ENCODE measurements at places on chromosomes 12 and 14.
A peak's percentile ranks its signal among the peaks of the same experiment; 100 is the strongest.

DNA sequence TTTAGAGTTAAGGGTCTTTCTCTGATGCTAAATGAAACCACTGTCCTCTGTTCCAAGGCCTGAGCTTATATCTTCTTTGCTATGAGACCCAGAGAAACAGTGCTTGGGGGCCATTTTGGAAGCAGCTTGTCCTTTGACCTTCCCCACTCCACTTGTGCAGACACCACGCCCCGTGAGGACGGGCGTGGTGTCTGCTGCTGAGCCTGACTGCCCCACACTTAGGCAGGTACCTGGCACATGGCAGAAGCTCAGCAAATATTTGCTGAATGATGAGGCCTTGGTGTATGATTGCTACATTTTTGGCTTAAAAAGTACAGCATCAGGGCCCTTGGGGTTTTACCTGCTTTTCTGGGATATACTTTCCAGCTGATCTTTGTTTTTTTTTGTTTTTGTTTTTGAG is 69.9 kb downstream of the RASSF3 start:
- no peak for DNase-seq

DNA sequence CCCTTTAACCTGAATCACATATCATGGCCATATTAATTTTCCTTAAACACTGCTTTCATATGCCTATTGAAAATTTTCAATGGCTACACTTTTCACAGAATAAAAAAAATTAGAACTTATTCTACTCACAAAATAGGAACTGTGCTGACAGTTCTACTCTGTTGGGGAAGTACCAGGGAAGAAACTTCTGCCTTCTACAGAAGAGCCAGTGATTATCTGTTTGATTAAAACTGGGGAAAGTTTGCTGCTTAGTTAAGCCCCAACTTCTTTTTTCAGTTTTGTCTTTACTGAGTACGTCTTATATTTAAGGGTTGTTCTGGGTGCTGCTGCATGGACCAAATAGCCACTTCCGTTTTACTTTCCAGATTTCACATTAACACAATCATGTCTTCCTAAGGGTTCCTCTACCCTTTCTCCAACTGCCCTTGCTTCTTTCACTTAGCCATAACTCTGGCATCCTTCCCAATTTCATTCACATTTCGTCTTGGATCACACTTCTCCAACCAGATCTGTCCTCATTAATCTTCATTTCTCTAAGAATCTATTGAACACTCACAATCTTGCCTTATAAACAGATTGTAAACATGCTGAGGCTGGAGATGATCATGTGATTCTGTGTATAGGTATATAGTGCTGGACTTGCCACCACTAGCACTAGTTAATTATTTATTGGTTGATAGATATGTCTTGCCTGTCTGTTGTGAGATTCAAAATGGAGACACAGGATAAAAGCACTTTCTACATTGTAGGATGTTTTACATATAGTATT is 1.9 kb upstream of the SEL1L start:
- no peak for DNase-seq

DNA sequence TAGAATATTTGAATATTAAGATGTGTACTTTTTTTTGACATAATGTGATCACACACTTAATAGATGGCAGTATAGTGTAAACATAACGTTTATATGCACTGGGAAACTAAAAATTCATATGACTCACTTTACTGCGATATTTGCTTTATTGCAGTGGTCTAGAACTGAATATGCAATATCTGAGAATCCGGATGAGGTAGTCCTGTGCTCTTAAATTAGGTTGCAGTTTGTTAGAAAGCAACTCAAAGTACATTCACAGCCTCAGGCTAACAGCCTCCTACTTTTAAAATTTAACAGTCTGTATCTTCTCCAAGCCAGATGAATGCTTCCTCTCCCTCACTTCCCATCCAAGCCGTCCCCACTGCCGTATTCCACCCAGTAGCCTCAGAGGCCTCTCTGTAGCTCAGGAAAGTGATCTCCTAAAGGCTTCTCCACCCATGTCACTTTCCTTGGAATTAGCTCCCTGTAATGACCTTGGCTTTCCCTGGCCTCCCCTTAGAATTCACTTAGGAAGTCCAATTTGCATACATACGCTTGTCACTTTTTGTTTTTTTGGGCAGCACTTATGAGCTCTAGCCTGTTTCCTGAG is 43.7 kb downstream of the TESPA1 start:
- no peak for DNase-seq

- peak; percentile 50 for DNase-seq
Observed at GRCh38 chr12:76259660-76260389, 88.4 kb downstream of the BBS10 start.

DNA sequence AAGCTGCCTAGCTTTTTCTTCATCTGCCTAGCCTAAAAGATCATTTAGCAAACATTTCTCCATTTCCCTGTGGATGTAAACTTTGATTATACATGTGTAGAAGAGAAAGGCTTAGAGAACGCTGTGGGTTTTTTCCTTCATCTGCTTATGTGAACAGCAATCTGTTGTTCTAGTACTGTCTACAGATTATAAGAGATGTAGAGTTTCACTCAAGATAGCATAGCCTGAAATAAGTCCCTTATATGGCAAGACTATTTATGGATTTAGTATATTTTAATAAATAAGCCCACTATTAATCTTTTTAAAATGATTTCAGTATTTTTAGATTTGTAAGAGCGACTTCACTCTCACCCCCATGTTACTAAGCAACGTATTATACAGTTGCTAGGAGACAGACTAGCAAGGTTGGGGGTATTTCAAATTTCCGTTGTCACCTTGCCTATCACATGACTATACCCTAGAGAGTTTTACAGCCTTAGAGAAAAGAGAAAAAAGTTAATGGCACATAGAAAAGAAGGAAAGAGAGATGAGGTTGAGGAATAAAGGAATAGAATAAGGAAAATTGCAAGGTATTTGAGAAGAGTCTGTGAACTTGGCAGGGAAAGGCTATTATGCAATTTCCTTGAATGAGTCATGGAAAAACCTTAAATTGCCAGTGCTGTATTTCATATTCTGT is 12.2 kb upstream of the TUBA1A start:
- no peak for DNase-seq

DNA sequence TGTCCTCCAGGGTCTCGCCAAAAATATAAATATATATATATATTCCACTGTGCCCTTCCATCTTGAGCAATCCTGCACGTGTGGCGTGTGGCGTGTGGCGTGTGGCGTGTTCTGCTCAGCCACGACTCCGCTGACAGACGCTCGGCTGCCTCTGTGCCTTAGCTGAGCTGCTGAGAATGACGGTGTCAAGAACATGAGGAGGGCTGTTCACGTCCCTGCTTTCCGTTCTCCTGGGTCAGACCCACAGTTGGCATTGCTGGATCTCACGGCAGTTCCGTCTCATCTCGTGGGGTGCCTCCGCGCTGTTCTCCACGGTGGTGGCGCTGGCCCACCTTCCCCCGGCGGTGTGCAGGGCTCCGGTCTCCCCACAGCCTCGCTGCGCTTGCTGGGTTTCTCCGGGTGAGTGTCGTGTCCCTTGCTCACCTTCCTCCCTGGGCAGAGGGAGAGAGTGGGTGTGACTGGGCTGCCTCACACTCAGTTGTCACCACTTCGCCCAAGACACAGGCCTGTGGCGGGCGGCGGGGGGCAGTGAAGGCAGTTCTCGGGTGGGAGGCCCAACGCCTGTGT is 9.4 kb downstream of the GPR132 start:
- no peak for DNase-seq

- no peak for DNase-seq
Observed at GRCh38 chr14:73750531-73750901, 36.3 kb upstream of the PNMA1 start.

- DNase-seq = no peak
Observed at GRCh38 chr12:33322519-33322918, 117.1 kb downstream of the SYT10 start.

DNA sequence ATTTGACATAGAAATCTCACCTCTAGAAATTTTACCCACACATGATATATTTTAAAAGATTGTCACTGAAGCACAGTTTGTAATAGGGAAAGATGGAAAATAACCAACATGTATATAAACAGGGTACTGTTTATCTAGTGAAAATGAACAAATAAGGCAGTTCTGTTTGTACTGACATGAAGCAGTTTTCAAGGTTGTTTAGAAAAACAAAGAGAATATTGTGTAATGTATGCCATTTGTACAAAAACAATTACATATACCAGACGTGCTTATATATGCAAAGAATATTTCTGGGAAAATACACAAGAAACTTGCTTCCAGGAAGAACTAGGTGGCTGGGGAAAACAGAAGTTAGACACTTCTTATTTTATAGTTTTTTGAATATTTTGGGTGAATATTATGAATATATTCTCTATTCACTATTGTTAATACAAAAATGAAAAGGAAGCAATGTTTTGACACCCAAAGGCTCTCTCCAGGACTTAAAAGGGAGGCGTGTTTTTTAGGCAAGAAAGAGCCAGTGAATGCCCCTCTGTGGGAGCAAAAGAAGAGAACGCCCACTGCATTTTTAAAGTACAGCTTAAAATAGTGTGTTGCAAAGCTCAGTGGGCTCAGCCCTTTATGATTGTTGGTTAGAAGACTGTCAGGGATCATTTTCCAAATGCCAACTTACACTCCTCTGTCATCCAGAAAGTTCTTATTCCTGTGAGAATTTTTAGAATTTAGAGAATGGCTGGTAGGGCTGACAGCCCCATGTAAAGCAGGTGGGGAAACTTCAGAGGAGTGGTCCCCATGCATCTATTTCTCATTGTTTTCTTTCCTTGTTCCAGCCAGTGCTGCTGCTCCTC is 59.6 kb upstream of the FERMT2 start:
- no peak for DNase-seq

GRCh38 chr14:87805315-87805723 is 187.7 kb downstream of the GALC start:
- DNase-seq = no peak

GRCh38 chr12:105084251-105085250 is at the start of gene ALDH1L2:
Gene ALDH1L2, minus strand, starts transcription at chr12:105084458. Its CDS starts 22 bp downstream, at chr12:105084436.
- DNase-seq = peak; percentile 64

GRCh38 chr12:52851787-52852186 is 3.0 kb upstream of the KRT78 start:
- DNase-seq = no peak

- no peak for DNase-seq
Observed at GRCh38 chr12:5660238-5660637, 228.3 kb downstream of the NTF3 start.

GRCh38 chr14:32192712-32193373 is 9.0 kb upstream of the RNU6-7 start:
- DNase-seq = no peak

DNA sequence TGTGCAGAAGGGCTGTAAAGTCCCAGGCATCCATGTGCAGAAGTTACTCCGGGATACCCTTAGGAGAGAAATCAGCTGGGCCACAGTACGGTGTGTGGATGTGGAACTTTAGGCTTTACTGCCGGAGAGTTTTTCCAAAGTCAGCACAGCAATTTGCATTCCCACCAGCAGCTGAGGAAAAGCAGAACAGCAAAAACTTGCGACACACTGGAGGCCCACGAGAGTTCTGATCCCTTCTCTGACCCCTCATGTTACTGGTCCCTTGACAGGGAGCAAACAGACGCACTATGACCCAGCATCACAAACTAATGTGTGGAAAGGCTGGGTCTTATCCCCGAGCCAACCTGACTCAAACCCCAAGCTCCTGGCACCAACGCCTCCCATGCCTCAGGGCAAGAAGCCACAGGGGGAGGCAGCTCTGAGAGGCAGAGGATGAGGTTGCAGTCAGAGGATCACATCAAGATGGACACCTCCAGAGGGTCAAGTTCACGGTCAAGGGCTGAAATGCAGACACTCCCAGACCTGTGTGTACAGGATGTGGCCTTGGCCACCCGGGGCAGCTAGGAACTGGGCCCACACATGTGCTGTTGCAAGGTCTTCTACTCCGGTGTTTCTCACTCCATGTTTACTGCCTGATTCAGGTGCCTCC is 38.6 kb downstream of the CCDC88C start:
- DNase-seq = no peak

DNA sequence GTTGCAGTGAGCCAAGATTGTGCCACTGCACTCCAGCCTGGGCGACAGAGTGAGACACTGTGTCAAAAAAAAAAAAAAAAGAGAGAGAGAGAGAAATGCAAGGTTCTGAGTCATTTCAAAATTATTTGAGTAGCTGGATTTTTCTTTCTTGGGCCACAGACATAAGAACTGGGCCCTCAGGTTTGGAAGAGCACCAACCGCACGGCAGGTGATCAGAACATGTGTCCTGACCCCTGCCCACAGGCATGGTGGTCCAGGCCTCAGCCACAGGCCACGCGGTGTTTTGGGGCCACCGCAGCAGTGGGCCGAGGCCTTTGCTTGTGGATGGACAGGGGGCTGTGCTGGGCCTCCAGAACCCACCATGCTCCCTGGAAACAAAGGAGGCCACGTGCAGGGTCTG is 126.7 kb downstream of the CALM1 start:
- DNase-seq = no peak

GRCh38 chr14:61470261-61470960 is 149.0 kb downstream of the PRKCH start:
- DNase-seq = no peak

- DNase-seq = no peak
Observed at GRCh38 chr12:89674326-89674942, 34.2 kb downstream of the ATP2B1 start.

DNA sequence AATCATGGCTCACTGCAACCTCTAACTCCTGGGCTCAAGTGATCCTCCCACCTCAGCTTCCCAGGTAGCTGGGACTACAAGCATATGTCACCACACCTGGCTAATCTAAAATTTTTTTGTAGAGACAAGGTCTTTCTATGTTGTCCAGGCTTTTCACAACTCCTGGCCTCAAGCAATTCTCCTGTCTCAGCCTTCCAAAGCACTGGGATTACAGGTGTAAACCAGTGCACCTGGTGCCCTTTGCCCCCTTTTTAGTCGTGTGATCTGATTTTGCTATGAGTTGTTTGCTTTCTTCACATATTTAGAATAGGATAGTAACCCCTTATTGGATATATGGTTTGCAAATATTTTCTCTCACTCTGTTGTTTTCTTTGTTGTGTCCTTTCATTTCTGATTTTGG is 1.7 kb upstream of the RAD52 start:
- no peak for DNase-seq

DNA sequence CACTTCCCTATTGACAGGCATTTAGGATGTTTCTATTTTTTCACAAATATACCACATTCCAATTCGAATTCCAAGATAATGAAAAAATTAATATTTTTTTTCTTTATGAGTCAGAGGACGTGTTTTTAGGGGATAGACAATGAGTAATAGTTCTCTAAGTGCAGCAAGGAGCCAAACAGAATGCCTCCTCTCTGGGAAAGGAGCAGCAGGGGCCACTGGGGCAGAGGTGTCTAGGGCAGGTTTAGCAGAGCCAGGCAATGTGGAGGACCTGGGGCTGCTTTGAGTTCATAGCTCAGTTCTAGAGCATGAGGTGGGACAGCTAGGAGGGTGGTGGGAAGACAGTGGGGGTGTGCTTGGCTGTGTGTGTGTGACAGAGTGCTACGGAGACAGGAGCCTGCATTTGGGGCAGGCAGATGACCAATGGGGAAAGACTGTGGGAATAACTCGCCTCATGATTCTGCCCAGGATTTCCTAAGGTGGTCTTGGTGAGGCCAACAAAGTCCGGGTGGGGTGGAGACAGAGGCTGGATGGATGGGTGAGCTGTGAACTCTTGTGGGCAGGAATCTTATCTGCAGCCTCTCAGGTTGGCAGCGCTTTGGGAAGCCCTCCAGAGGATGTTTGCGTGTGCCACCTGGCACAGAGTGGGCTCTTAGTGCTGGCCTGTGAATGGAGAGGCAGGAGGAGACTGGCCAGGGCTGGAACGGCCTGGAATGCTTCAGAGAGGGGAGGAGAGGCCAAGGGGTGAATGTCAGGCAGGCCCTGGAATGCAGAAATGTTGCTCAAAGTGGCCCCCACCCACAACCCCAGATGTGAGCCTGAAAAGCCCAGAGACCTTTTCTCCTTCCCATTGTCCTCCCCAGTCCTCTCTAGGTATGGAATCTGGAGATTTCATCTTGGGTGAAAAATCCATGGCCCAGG is 2.4 kb upstream of the KRT7 start:
- no peak for DNase-seq

Data from gastrocnemius medialis (tissue), 4 donors.